Endothelial cell of umbilical vein (primary cell): ENCODE measurements at places on chromosomes 11 and 22.

DNA sequence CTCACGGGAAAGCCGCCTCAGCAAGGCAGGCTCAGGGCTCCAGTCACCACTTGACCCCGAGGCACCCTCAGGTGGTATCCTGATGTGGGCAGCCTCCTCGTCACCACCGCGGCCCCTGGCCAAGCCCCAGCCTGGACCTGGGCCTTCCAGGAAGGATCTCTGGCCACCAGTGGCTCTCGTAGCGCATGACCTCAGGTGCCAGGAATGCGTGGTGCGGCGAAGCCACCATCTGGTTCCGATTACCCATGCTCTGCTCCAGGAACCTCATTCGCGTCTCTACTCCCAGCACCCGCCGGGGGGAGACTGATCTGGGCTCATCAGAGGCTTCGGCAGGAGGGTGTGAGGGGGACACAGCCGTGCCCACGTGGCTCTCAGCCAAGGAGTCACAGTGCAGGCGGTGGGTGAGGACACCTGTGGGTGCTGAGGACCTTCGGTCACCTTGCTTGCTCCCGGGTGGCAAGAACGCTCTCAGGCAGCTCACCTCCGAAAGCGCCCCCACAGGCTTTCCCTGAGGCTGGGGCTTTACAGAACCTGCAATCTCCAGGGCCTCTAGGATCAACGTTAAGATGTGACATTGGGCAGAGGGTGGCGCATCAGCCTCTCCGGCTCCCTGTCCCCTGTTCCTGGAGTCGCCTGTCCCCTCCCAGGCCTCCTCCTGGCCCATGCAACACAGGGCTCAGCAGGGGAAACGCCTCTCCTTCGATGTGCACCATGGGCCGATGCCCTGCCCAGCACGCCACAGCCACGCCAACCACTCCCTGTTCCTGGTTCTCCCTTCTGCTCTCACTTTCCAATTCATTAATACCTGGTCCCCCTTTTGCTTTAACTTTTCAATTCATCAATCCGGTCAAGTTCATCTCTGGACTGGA is 39.0 kb downstream of the TBX1 start:
- DNase-seq, result no peak

DNA sequence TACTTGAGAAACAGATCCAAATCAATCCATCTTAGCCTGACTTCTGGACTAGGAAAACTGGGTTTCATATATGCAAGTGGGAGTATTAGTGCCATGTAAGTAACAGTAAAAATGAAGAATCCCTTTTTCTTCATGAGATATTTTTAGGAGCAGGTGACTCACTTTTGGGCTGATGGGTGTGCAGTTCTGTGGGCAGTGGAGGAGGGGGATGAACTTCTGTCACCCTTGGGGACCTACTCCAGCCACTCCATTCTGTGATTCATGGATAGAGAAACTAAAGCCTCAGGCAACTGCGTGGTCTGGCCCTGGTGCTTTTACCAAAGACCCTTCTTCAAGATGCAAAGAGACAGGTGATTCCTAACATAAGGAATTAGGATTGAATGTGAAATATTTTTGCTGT is 208.6 kb upstream of the NARS2 start:
- no peak for DNase-seq

GRCh38 chr22:24043958-24044357 is 32.9 kb downstream of the CABIN1 start:
- no peak for DNase-seq

GRCh38 chr11:85828640-85828978 is 17.7 kb upstream of the SYTL2 start:
- no peak for DNase-seq

GRCh38 chr11:116696381-116696941 is 76.3 kb downstream of the BUD13 start:
- DNase-seq, result no peak

DNA sequence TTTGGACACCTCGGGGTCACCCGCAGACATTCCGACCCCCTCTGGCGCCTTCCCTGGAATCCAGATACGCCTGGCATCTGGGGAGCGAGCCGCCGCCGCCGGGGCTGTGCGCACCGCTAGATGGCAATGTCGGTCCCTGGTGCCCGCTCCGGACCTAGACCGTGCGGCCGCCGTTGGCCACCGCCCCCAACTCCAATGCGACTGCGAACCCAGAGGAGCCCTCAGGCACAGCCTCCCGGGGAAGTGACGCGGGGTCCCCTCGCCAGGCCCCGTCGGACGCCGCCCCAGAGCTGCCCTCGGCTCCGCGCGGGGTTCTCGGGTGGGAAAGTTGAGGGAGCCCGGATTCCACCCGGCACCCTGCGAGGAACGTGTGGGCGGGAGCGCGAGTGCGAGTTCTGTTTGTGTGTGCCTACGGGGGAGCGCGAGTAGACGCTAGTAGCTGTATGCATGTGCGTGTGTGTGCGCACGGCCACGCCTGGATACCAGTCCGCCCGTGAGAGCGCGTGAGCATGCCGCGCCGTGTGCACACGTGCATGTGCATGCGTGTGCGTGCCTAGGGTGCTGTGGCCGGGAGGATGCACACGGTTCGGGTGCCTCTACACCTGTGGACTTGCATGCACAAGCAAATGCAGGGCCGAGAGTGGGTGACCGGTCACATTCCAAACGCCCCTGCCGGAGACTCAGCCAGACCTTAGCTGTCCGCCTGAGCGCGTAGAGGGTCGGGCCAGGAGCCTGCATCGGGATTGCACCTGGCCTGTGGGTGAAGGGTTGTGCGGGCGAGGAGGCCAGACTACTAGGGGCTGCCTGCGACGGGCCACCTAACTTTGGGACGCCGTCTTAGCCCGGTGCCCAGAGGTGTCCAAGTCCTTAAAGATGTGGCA is 1.9 kb downstream of the CHRM4 start:
- DNase-seq, result peak; percentile 77

DNA sequence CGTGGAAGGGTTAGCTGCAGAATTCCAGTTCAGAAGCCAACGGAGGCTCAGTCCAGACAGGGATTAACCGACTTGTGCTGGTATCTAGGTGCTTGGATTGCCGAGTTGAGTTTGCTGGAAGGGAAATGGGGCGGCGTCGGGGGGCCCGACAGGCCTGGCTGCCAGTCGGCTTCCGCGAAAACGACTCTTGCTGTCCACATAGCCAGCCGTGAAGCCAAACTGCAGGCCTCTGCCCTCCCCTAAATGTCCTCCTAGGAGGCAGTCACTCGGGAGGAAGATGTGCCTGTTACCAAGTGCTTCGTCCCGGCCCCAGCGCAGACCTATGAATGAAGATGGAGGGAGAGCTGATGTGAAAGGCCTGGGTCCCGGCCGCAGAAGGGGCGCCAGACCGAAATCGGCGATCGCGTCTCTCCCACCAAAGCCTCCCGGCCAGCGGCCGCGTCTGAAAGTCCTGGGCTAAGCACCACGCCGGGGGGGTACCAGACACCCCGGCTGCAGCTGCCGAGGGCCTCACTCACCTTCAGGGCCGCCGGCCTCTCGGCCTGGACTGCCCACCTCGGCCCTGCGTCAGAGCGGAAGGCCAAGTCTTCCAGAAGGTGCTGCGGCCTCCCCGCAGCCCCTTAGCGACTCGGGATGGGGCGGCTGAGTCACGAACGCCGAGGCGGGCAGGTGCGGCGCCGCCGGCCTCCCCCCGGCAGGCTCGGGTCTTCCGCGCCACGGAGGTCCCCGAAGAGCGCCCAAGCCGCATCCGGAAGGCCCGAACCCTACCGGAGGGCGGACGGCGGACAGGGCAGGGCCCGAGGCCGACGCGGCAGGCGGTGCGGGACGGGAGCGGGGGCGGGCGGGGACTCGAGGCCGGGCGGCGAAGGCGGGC is 7.5 kb downstream of the DPAGT1 start:
- DNase-seq, result peak; percentile 63
